ENCODE measurements at places on chromosomes 7 and 10.

DNA sequence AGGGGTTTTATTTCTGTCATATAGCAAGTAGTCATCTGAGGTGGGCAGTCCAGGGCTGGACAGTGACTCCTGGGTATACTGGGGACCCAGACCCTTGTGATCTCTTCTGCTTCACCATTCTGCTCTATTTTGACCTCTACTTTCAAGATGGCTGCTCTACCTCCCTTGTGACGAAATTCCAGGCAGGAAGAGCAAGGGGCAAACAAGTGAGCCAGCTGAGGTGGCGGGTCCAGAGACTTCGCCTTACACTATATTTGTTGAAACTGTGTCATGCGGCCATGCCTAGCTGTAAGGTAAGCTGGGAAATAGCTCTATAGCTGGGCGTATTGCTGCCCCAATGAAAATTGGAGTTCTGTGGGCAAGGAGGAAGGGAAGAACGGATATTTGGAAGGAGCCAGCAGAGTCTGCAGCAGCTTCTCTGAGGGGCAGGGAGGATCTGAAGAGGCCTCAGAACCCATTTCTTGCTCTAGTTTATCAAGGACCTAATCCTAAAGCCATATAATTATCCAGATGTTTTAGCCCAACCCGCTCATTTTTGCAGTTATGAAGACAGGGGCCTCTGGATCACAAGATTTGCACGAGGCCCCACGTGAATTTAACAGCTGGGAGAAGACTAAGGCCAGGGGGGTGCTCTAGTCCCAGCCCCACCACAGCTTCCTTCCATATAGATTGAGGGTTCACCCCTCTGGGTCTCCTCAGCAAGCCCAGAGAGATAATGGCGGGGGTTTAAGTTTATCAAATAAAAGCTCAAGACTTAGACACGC lies 7.7 kb upstream of the CPA1 start:
- no peak for DNase-seq

- no peak for DNase-seq
Observed at GRCh38 chr10:71966046-71967004, 2.1 kb downstream of the CHST3 start.

- DNase-seq, result peak; percentile 69
Observed at GRCh38 chr10:13099666-13100348, at the start of gene OPTN. OPTN (plus strand) TSS chr10:13100163; CDS start chr10:13109123, 8,960 bp downstream.

GRCh38 chr7:103573479-103574058 lies 127.6 kb upstream of the SLC26A5 start:
- no peak for DNase-seq

GRCh38 chr7:27917119-27917518 lies 177.2 kb downstream of the TAX1BP1 start:
- no peak for DNase-seq

GRCh38 chr10:55822096-55822495 lies 539.0 kb downstream of the ZWINT start:
- no peak for DNase-seq

DNA sequence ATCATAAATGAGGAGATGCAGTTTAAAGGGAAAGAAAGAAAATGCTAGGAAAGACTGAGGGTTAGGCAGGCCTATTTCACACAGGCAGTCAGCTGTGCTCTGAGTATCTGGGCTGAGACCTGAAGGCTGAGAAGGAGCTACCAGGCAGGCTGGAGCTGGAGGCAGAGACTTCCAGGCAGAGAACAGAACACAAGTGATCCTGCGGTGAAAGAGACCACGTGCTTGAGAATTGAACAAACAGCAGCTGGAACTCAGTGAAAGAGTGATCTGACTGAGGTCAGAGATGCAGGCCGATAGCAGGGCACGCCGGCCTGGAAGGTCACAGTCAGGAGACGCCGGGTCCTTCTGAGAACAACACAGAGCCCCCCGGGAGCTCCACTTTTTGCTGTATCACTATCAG lies 147.8 kb downstream of the ADAM12 start:
- DNase-seq, result no peak

DNA sequence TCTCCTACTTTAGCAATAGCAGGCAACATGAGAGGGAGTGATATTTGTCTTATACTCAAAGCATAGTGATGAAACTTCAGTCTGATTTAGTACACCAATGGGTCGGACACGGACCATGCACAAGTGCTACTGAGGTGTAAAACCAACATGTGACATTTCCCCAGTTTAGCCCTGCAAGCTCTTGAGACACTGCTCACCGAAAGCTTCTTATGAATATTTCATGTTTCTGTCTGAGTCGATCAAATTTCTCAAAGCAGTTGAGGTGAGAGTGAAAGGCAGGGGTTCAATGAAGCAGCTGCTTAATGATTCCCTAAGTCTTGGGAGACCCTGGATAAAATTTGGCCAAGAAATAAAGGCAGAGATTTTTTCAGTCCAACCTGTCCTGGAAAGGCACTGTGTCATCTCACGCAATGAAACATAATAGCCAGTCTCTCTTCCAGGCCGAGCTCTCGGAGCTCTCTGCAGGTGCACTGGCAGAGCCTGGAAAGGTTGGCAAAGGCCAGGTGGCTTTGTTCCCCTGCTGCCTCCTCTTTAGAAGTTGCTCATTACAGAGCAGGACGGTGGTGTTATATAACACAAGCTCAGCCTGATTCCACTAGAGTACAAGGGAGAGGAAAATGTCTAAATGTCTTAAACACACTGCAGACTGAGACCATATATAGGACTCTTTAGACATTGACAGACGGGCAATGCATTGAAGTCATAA lies 33.9 kb upstream of the XPNPEP1 start:
- no peak for DNase-seq

GRCh38 chr7:143321734-143322133 lies 5.8 kb downstream of the CLCN1 start:
- DNase-seq, result no peak

DNA sequence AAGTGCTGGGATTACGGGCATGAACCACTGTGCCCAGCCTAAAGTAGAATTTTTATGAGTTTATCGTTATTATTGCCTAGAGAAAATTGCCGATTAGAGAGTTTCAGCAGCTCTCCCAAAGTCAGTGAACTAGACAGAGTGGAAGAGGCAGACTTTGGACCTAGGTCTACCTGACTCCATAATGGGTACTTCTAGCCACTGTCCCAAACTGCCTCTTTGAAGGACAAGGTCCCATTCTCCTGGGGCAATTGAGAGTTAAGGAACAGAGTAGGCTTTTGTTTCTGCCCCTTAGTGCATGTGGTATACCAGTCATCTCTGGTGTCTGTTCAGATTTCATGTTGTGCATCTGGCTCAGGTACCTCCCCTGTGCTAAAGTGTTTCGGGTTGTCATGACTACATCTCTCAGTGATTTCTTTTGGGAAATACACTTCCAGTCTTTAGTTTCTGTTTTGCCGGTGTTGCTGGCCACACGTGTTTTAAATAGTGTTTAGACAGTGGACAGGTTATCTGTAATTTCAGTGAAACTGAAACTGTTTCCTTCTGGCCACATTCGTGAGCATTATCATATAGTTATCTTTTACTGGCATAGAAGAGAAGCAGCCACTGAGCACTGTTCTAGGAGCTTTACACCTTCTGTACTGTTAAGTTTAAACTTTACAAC lies 4.7 kb downstream of the TMEM236 start:
- no peak for DNase-seq

Measured in activated effector memory CD4-positive, alpha-beta T cell treated with Interleukin-2 at 50 U/mL for 16 hours (primary cell).